Aortic smooth muscle cell (primary cell): ENCODE measurements at places on chromosomes 11 and 22. TPM values are rescaled to one million over a fixed set of nuclear protein-coding genes. Genes with fewer than 3 reads are reported as not detected.

Gene NAV2
- 11.5 and 22.3 TPM in 2 replicates for total RNA-seq

Gene MGAT3
- 0.06 and 0.40 TPM in 2 replicates for total RNA-seq

Gene CDC42BPG
- total RNA-seq = 0.25 and 0.26 TPM in 2 replicates

Gene SOX10
- total RNA-seq = not detected in 2 replicates

Gene OR52E8
- total RNA-seq = not detected in 2 replicates

Gene NOX4
- 0.56 and 0.79 TPM in 2 replicates for total RNA-seq

Gene RASL10A
- 0.25 TPM in 1 of 2 replicates, not detected in the other for total RNA-seq

Gene PVALB
- total RNA-seq = not detected in 2 replicates

Gene CATSPER1
- total RNA-seq = 0.13 and 0.19 TPM in 2 replicates

Gene C22orf23
- 0.37 and 0.40 TPM in 2 replicates for total RNA-seq

Gene OVOL1
- not detected in 2 replicates for total RNA-seq

Gene SCGB2A2
- total RNA-seq = not detected in 2 replicates

Gene PES1
- 80.8 and 106 TPM in 2 replicates for total RNA-seq
